ENCODE measurements at places on chromosomes 1 and 21.

- DNase-seq = peak; percentile 70
Measured at GRCh38 chr21:31180256-31181081, 142.2 kb upstream of the KRTAP19-8 start.

DNA sequence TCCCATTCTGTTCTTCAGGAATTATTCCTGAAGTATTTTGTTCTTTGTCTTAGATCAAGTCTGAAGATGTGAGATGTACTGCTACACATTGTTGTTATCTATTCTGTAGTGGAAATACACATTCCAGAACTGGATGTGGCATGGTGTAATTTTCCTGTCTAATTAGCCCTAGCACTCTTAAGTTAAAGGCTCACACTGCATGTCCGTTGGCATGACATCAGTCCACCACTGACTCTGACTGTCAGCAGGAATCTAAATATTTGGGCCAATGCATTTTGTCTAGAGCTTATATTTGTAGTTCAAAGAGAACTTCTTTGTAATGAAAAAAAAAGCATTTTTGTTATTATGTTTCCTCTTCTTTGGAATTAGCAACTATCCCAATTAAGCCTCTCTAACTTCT is 201.0 kb downstream of the S1PR1 start:
- DNase-seq = no peak

- DNase-seq = peak; percentile 51
Measured at GRCh38 chr1:31771891-31772668, 7.9 kb upstream of the ADGRB2 start.

DNA sequence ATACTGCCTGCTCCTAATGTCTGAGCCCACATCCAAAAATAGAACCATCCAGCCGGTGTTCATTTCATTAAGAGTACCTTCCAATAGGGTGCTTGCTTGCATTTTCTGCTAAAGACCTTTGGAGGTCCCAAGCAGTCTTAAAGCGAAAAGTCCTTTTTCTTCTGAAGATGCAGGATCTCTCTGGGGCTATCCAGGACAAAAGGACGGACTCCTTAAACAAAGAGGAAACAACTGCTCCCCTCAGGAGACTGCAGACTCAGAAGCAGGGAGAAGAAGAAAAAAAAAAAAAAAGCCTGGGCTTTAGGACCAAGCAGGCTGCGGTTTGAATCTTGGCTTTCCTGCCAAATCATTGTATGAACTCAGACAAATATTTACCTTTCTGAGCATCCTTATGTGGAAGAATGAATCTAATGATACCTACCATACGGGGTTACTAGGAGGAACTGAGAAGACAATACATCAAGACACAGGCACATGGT is 204.0 kb downstream of the PLPP3 start:
- no peak for DNase-seq

DNA sequence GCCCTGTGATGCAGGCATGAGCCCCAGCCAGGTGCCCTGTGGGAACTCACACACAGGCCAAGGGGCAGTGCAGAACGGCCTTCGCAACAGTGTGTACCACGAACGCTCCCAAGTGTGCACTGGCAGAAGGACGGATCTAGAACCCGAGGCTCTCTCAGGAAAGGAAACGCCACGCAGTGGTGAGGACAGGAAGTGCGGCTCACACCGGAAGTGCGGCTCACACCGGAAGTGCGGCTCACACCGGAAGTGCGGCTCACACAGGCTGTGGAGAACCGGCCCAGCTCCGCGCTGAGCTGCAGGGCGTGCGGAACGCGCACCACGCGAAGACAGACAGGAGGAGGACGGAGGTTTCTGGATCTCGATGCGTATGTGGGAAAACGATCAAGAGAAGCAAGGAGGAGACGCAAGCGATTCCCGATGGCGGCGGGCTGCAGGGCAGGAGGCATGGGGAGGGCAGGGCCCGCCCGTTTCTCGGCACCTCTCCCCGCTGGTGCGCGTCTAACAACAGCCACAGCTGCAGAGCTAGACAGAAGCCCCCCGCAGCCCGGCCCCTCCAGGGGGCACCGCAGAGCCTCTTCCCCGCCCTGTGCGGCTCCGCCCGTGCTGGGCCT is 35.9 kb upstream of the TMEM52 start:
- DNase-seq = no peak

DNA sequence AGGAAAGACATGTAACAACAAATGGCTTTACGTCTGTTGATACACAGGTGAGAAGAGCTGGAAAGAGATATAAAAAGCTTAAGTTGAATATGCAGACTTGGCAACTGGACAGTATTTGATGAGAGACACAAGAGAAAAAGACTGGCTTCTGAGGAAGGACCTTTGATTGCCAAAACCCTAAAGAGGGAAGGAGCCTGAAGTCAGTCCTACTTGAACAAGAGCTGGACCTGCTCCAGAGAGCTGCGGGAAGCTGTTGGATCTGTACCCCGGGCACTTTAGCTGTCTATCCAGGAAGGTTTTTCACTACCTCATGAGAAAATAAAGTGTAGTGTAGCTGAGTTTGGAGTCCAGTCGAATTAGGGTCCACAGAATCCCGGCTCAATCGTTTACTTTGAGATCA is 25.3 kb upstream of the LRRC8B start:
- DNase-seq = no peak

GRCh38 chr1:216826646-216827045 is 103.4 kb upstream of the ESRRG start:
- no peak for DNase-seq

- peak; percentile 17 for DNase-seq
Measured at GRCh38 chr1:113391649-113392271, 1.4 kb downstream of the MAGI3 start.

DNA sequence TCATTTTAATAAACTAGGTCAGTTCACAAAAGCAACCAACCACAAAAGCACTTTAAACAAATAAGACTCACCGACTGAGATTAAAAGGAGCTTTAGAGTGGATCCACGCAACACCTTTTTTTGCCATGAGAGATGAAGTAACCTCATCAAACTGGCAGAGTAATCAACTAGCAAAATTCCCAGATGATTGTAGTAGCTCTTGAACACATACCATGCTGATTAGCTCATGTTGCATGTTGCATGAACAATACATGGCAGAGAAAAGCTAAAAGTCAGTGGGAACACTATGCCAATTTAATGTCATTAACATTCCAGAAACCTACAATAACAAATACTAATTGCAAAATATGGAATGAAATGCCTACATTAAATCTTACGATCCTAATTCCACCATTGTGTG is 4.1 kb downstream of the WARS2 start:
- peak; percentile 75 for DNase-seq

GRCh38 chr1:46991083-46991923 is 32.2 kb upstream of the CYP4X1 start:
- no peak for DNase-seq

DNA sequence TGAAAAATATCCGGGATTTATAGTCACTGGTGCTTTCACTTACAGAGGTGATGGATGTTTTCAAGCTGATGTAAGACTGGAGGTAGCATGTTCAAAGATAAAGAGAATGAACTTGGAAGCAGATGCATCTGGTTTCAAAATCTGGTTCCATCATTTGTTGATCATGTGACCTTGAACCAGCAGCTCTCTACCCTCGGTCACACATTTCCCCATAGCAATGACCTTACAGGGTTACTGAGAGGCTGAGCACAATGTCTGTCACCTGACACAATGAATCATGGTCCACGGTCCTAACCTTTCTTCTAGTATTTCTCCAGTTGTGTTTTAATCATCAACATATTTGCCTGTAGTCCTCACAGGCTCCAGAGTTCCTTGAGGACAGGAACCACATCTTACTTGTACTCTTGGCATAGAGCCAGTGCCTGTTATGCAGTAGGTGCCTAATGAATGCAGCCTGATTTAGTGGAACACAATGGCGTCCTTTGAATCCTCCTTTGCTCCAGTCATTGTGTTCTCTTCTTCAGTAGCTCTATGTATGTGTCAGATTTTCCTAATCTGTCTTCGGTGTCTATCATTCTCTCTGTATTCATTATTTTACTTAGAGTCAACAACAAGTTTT is 667.3 kb downstream of the PTPRU start:
- DNase-seq = no peak

DNA sequence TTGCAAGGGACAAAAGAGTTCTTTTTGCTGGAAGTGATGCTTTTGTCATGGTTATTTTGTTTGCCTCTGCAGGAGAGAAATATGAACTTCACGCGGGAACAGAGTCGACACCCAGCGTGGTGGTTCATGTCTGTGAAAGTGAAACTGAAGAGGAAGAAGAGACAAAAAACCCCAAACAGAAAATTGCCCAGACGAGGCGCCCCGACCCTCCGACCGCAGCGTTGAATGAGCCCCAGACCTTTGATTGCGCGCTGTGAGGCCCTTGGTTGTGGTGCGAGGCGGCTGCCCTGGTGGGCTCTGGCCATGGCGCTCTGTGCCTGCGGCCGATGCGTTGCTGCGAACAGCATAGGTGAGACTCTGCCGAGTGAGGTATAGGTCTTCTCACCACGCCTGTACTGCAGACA is 20.9 kb upstream of the NCMAP start:
- DNase-seq = no peak

DNA sequence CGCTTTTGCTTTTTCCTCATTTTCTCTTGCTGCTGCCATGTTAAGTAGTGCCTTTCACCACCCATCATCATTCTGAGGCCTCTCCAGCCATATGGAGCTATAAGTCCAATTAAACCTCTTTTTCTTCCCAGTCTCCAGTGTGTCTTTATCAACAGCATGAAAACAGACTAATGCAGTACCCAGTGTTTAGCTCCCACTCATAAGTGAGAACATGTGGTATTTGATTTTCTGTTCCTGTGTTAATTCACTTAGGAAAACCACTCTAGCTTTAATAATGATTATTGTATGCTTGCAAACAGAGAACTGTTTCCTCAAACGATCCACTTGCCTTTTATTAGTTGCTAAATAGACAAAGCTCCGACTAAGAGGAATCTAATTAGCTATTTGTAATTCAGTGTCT is 43.3 kb downstream of the IL23R start:
- DNase-seq = no peak

DNA sequence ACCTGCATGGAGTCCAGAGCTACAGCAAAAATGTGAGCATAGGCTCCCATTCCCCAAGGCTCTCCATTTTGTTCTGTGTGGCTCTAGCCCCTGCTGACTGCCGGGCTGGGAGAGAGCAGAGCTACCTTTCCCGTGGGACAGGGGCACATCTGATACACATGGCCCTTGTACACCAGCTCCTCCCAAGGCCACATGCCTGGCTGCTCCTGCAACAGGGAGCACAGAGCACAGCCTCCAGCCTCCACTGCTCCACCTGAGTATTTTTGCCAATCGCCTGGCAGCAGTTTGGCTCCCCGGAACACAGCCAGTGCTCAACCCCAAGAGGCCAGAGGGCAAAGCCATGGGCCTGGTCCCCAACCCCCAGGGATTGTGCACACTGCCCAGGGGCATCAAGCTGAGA is 146.5 kb downstream of the CHD1L start:
- no peak for DNase-seq

GRCh38 chr1:111275079-111275478 is 15.6 kb upstream of the CHIA start:
- DNase-seq = peak; percentile 89

- no peak for DNase-seq
Measured at GRCh38 chr1:211843507-211844298, 13.1 kb upstream of the LPGAT1 start.

- no peak for DNase-seq
Measured at GRCh38 chr1:91703095-91703494, 182.9 kb downstream of the TGFBR3 start.

- peak; percentile 36 for DNase-seq
Measured at GRCh38 chr1:85225624-85226380, 25.0 kb upstream of the SYDE2 start.

DNA sequence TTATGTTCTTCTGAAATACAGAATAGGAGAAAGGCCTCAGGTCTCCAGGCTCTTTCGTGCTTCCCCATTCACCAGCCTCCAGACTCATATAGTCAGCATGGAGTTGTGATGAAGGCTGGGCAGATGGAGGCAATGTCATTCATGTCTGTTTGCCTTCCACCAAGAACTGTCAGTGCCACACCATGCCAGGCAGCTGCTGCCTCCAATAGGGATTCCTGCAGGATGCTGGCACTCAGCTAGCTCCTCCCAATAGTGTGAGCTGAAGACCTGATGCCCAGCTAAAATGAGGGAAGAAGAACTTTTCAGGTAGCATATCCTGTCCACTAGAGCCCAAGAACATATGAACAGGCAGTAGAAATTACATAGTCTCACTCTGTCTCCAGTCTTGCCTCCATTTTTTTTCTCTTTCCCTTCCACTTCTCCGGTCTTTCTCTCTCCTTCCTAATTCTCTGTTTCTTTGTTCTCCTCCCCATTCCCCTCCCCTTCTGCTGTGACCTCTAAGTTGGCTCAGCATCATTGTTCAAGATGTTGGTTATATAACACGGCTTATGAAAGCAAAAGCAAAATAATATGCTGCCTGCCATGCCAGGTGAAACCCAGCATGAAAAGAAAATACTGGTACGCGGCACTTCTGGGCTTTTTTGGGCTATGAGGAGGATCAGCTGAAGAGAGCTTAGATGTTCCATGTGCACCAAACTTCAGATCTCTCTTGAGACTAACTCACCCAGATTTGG is 17.3 kb downstream of the GLUL start:
- no peak for DNase-seq

DNA sequence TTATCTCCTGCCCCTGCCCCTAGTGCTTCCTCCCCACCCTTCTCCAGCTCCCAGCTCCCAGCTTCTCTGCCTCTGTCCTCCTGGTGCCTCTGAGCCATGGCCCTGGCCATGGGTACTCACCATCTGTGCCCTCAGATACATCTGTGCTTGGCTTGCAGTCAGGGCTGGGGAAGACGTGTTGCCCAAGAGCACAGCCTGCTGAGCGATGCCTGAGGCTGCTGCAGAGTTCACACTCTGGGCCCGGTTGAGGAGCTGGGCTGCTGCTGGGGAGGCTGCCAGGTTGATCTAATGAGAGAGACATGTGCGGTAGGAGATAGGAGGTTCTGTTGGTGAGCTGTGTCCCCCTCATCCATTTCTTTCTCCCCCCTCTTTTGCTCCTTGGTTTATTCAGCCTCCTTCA is 49.4 kb upstream of the A3GALT2 start:
- DNase-seq = peak; percentile 94

- DNase-seq = peak; percentile 87
Measured at GRCh38 chr1:220748089-220748934, at the start of gene MTARC2. TSS of gene MTARC2 (plus strand) at chr1:220748322. CDS start at chr1:220748532, 210 bp downstream.

- DNase-seq = peak; percentile 39
Measured at GRCh38 chr1:207362962-207363860, 41.7 kb downstream of the CD55 start.

- DNase-seq = no peak
Measured at GRCh38 chr1:84711869-84712268, 21.6 kb upstream of the SSX2IP start.

- peak; percentile 75 for DNase-seq
Measured at GRCh38 chr1:93324486-93325464, 20.9 kb upstream of the DR1 start.

- no peak for DNase-seq
Measured at GRCh38 chr1:24186031-24186710, 918 bp downstream of the IFNLR1 start.

DNA sequence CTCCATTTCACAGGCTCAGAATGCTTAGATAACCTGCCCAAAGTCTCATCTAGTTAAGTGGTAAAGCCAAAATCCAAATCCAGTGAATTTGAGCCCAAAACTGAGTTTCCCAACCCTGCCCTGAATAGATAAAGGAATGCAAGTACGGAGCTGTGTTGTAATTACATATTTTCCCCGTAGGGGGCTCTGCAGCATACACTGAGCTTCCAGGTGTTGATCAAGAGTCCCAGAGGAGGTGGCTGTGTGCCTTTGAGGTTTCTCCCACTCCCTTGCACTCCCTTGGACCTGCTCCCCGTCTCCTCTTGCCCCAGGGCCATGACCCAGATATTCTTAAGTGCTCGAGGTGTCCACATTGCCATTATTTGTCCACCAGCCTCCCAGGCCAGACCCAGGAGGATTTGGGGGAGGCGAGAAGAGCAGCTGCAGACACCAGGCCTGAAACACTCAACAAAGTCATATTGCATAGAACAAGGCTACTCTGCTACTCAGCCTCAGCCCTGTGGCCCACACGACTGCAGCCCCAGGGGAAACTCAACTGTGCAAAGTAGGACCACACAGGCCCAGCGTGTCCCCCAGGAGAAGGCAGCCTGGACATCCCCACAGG is 18.4 kb upstream of the LY9 start:
- no peak for DNase-seq
